ENCODE measurements at places on chromosomes 6 and 20. TPM values are rescaled to one million over a fixed set of nuclear protein-coding genes. Genes with fewer than 3 reads are reported as not detected.

DNA sequence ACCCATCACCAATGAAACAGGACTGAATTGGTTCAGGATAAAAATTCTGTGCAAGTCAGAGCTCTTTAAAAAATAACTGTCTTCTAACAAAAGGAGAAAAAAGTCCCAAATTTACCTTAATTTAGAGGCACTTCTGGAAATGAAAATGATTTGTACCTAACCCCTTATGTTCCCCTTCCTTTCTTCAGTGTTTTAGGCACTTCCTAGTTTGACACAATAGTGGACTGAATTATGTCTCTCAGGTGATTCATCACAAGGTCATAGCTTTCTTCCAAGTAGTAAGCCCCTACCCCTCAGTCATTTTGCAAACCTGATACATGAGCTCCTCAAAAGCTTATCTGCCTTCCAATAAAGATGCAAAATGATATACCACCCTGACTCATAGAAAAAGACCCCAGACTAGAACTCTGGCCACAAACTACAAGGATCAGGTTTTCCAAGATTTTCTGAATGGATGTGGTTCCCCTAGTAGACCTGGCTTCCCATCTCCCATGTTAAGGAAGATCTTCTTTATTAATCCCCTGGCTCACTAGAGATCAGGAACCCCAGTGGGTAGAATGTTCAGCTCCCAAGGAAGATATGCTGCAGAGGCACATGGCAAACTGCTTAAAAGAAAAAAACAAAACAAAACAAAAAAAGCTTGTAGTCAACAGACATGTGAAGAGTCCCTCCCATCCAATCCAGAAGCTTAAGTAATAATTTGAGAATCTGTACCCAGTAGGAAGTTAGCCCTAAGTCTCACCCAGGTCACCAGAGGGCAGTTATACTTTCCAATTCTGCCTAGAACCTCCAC lies 3.6 kb downstream of the PPP1R10 start:
- no peak overlapping the region for H3K27ac ChIP-seq
- H3K36me3 ChIP-seq = peaks cover 11% of the 10 kb centered on the region
- no peaks in the 10 kb centered on the region for H3K27me3 ChIP-seq
- H3K4me3 ChIP-seq = peak overlapping the region; percentile 84
- peak; percentile 24 for DNase-seq

Gene FOXQ1
- total RNA-seq = not detected

GRCh38 chr20:43680981-43681380 lies 14.1 kb downstream of the MYBL2 start:
- H3K27ac ChIP-seq = no peak overlapping the region
- no peak for DNase-seq
- H3K27me3 ChIP-seq = no peaks in the 10 kb centered on the region
- no peaks in the 10 kb centered on the region for H3K4me1 ChIP-seq
- H3K4me3 ChIP-seq = no peak overlapping the region

GRCh38 chr6:56949265-56949664 lies 5.6 kb upstream of the BEND6 start:
- H3K27me3 ChIP-seq = no peaks in the 10 kb centered on the region
- H3K4me1 ChIP-seq = peaks cover 24% of the 10 kb centered on the region
- H3K4me3 ChIP-seq = no peak overlapping the region
- no peak for DNase-seq
- no peak overlapping the region for H3K27ac ChIP-seq

DNA sequence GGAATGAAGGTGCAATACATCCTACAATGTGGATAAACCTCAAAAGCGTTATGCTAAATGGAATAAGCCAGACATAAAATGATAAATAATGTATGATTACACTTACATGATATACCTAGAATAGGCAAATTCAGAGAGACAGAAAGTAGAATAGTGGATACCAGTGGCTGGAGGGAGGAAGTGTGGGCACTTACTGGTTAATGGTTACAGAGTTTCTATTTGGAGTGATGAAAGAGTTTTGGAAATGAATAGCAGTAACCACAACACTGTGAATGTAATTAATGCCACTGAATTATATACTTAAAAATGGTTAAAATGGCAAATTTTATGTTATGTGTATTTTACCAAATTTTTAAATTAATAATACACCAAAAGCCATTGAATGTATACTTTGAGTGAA lies 71.4 kb upstream of the CST7 start:
- H3K27ac ChIP-seq = no peak overlapping the region
- no peak overlapping the region for H3K4me3 ChIP-seq
- H3K27me3 ChIP-seq = no peaks in the 10 kb centered on the region
- no peaks in the 10 kb centered on the region for H3K4me1 ChIP-seq

Gene RIPPLY2
- not detected for total RNA-seq

- peaks cover 19% of the 10 kb centered on the region for H3K4me1 ChIP-seq
- no peak overlapping the region for H3K27ac ChIP-seq
- H3K27me3 ChIP-seq = no peaks in the 10 kb centered on the region
These were observed 29.2 kb downstream of the NOX3 start for GRCh38 chr6:155426408-155426945.

- DNase-seq = peak; percentile 77
- H3K27ac ChIP-seq = peak overlapping the region; percentile 88
- peaks cover 20% of the 10 kb centered on the region for H3K4me1 ChIP-seq
- no peaks in the 10 kb centered on the region for H3K27me3 ChIP-seq
These were observed 331.5 kb downstream of the SYNE1 start for GRCh38 chr6:152305672-152306071.

GRCh38 chr6:148816117-148816516 lies 69.3 kb downstream of the UST start:
- no peak overlapping the region for H3K27ac ChIP-seq
- H3K4me3 ChIP-seq = no peak overlapping the region
- H3K4me1 ChIP-seq = no peaks in the 10 kb centered on the region
- H3K36me3 ChIP-seq = no peaks in the 10 kb centered on the region
- DNase-seq = no peak

GRCh38 chr20:59850018-59850641 lies 83.3 kb downstream of the SYCP2 start:
- no peaks in the 10 kb centered on the region for H3K4me1 ChIP-seq
- peak; percentile 22 for DNase-seq
- H3K27me3 ChIP-seq = no peaks in the 10 kb centered on the region
- no peak overlapping the region for H3K4me3 ChIP-seq
- no peaks in the 10 kb centered on the region for H3K36me3 ChIP-seq

Gene ESR1
- total RNA-seq = not detected

GRCh38 chr6:100464162-100464851 lies 414 bp downstream of the SIM1 start:
- peaks cover 21% of the 10 kb centered on the region for H3K4me1 ChIP-seq
- H3K4me3 ChIP-seq = peak overlapping the region; percentile 44
- H3K36me3 ChIP-seq = no peaks in the 10 kb centered on the region

DNA sequence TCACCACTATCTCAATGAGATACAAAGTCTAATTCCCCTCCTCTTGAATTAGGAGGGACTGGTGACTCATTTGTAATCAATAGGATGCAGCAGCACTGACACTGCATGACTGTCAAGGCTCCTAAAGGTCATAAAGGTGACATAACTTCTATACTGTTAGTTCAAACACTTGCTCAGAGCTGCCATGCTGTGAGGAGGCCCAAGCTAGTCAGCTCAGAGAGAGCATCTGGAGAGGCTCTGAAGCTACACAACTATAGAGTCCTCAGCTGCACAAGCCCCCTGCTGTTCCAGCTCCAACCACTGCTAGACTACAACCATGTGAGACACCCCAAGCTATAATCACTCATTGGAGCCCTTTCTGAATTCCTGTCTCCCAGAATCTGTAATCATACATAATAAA lies 17.0 kb upstream of the HEY2 start:
- no peak overlapping the region for H3K4me3 ChIP-seq
- H3K27ac ChIP-seq = no peak overlapping the region
- no peak for DNase-seq
- no peaks in the 10 kb centered on the region for H3K36me3 ChIP-seq

GRCh38 chr6:158143700-158144099 lies 24.4 kb downstream of the SERAC1 start:
- H3K4me1 ChIP-seq = no peaks in the 10 kb centered on the region
- H3K27ac ChIP-seq = no peak overlapping the region
- no peaks in the 10 kb centered on the region for H3K36me3 ChIP-seq
- no peaks in the 10 kb centered on the region for H3K27me3 ChIP-seq

GRCh38 chr6:155181498-155181897 lies 82.3 kb upstream of the CLDN20 start:
- H3K4me3 ChIP-seq = no peak overlapping the region
- H3K36me3 ChIP-seq = no peaks in the 10 kb centered on the region
- no peaks in the 10 kb centered on the region for H3K27me3 ChIP-seq
- H3K4me1 ChIP-seq = peaks cover 8% of the 10 kb centered on the region
- DNase-seq = no peak

All from endothelial cell of umbilical vein (primary cell).